ENCODE measurements at places on chromosomes 7 and 10. TPM values are rescaled to one million over a fixed set of nuclear protein-coding genes. Genes with fewer than 3 reads are reported as not detected.

The GNAI1 gene
- 26.3 TPM for polyA plus RNA-seq

DNA sequence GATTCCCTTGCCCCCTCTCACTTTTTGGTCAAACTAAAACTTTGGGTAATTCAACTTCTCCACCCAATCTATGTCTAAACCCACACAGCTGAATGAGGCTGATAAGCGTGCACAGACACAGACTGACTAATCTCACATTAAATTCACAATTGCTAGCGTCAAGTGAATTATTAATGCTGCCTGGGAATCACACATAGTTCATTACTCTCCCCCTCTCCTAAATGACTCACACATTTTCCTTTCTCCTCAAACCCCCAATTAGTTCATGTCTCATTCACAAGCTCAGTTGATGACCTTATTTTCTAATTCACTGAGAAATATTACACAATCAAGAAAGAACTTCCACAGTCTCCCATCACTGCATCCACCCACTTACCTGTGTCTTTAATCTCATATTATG is 14.5 kb downstream of the KLF14 start:
- no peak for DNase-seq

The CFAP46 gene
- 1.5 TPM for polyA plus RNA-seq

DNA sequence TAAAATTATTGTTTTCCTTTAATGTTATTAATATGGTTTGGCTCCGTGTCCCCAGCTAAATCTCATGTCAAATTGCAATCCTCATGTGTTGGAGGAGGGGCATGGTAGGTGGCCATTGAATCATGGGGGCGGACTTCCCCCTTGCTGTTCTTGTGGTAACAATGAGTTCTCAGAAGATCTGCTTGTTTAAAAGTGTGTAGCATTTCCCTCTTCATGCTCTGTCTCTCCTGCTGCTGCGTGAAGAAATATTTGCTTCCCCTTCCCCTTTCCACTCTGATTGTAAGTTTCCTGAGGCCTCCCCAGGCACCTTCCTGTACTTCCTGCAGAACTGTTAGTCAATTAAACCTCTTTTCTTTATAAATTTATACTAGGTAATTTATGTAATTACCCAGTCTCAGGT is 27.5 kb downstream of the VIM start:
- DNase-seq: no peak

The TFEC gene
- polyA plus RNA-seq: not detected

- no peak for DNase-seq
These were observed 12.4 kb upstream of the GPR158 start for GRCh38 chr10:25162391-25162790.

DNA sequence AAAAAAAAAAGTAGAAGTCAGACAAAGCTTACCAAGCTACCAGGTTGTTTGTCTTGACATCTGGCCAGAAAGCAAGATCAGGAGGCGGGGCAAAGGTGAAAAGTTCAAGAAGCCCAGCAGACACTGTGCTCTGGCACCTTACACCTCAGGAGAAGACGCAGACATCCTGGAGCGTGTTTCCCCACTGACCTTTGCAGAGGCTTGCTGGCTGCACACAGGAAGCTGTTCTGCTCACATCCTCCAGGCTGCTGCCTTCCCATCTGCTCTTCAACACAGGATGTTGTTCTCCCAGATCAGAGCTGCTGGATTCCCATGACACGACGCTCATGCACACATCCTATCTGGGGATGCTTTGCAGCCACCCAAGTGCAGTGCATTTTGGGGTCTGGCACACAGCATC is 174.4 kb upstream of the KIAA1217 start:
- DNase-seq: no peak

The HMX2 gene
- polyA plus RNA-seq: not detected

- no peak for DNase-seq
These were observed 83.1 kb upstream of the SORCS3 start for GRCh38 chr10:104557966-104558365.

The GIMAP6 gene
- not detected for polyA plus RNA-seq

DNA sequence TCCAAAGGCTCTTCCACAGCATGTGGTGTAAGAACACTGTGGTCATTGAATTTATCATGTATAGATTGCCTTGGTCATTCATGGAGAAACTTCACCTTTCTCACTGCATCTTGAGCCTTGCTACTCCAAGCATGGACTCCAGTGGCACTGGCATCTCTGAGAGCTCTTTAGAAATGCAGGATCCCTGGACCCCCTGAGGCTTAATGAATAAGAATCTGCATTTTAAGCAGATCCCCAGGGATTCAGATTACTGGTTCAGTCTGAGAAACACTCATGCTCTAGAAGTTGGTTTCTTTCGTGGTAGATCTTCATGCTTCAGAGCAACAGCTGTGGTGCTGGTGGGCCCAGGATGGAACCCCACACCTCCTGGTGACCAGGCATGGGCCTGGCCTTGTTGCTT is 63.2 kb downstream of the CFAP58 start:
- no peak for DNase-seq

The HIF1AN gene
- 10.5 TPM for polyA plus RNA-seq

DNA sequence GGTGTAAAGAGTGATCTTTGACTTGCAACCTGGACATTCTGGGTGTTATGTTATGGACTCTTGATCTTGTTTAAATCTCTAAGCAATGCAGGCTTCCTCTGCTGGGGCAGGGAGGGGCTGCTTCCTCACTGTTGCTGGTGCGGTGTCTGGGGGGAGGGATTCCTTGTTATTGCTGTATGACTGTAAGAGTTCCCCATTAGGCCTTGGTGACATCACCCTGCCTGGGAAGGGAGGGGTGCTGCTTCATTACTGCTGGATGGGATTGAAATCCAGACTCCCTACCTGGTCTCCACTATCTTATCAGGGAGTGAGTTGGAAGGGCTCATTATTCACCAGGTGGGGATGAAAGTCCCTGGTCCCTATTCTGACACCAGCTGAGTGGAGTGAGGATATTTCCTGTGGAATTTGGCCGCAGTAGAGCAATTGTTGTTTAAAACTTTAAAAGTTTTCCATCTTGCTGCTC is 8.8 kb downstream of the OGDH start:
- no peak for DNase-seq

DNA sequence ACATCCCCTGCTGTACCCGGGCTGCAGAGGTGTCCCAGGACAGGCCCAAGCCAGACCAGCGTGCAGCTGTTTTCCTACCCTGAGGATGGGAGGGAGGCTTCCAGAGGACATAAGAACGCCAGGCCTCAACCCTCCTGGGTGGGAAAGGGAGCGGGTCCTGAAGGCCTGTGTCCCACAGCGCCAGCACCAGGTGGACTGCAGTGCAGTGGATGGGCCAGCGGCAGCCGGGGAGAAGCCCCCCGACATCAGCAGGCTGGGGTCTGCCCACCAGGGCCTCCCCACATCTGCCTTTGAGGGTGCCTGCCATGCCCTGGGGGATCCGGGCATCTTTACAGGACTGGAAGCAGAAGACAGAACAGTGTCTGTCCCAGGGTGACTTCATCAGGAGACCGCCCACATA is 22.8 kb upstream of the ZNF716 start:
- no peak for DNase-seq

The SPDYE11 gene
- not detected for polyA plus RNA-seq

DNA sequence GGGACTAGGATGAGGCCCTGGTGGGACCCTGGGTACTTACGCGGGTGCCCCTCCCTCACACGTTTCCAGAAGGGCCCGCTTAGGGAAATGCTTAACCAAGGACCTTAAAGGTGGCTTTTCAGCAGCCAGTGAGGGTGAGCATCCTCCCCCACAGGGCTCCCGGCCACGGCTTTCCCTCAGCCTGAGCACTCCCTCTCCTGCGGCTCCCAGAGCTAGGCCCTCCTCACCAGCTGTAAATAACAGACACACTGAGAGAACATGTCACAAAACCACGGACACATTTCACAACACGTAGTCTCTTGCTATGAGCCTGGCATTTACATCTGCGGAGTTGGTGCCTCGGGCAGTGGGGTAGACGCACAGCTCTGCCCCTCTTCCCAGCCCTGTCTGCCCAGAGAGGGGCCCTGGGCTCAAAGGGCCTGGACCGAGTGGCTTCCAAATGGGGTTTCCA is 25.2 kb downstream of the GRID1 start:
- no peak for DNase-seq

The CPN1 gene
- not detected for polyA plus RNA-seq

The DKK1 gene
- 421 TPM for polyA plus RNA-seq

DNA sequence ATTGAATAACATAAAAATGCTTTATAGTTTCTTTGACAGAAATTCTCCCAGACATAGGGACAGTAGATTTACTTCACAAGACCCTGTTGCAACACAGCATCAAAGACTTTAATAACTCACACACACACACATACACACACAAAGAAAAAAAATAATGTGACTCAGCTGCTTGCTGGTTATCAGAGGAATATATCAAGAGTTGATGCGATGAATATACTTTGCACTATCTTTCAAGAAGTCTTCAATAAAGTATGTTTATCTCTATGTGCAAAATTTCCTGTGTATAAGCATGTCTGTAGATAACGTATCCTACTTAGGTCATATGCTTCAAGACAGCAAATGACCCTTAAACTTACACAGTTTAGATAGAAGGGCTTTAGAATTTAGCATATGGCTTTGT is 243.1 kb downstream of the ARL4A start:
- no peak for DNase-seq

- no peak for DNase-seq
These were observed 449.6 kb downstream of the SORCS1 start for GRCh38 chr10:106714734-106715555.

- peak; percentile 52 for DNase-seq
These were observed 712.7 kb upstream of the IGFBP3 start for GRCh38 chr7:46633630-46634240.

- DNase-seq: no peak
These were observed 2.8 kb upstream of the REPIN1 start for GRCh38 chr7:150365673-150366398.

- DNase-seq: no peak
These were observed 4.6 kb upstream of the ADCYAP1R1 start for GRCh38 chr7:31047313-31048146.

The HMX3 gene
- polyA plus RNA-seq: not detected

- DNase-seq: no peak
These were observed 49.5 kb downstream of the C1GALT1 start for GRCh38 chr7:7231865-7232264.

GRCh38 chr10:60340973-60341372 is 48.7 kb downstream of the ANK3 start:
- no peak for DNase-seq

DNA sequence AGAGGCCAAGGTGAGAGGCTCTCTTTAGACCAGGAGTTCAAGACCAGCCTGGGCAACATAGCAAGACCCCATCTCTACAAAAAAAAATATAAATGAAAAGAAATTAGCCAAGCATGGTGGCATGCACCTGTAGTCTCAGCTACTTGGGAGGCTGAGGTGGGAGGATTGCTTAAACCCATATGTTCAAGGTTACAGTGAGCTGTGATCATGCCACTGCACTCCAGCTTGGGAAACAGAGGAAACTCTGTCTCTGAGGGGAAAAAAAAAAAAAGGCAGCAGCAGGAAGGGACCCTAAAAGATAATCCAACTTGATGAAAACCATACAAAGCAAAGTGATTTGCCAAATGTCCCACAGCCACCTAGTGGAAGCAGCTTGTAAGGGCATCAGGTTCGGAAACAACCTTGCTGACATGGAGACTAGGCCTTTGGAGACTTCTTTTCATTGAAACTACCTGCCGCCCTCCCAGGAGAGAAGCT is 15.6 kb upstream of the PBLD start:
- peak; percentile 34 for DNase-seq

GRCh38 chr10:86595496-86595895 is 58.9 kb upstream of the OPN4 start:
- DNase-seq: no peak

The BTAF1 gene
- polyA plus RNA-seq: 3.1 TPM

DNA sequence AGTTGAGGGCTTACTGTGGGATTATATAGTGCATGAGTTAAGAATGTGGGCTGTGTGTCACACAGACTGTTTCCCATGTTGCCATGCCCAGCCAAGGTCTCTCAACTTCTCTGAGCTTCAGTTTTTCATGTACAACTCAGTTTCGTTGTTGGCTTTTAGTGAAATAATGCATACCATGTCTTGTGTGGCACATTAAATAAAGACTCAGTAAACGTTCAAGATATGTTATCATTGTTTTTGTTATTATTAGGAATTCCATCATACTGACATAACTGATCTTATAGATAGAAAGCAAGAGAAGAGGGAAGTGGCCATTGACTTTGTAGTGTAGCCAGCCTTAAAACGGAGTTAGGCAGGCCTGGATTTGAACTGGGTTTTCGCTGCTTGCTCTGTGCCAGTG is 2.9 kb downstream of the CDK14 start:
- DNase-seq: no peak

GRCh38 chr7:26309089-26309488 is 17.4 kb downstream of the SNX10 start:
- DNase-seq: no peak

GRCh38 chr10:62691336-62691735 is 113.2 kb upstream of the ADO start:
- no peak for DNase-seq

The SLC39A12 gene
- not detected for polyA plus RNA-seq

GRCh38 chr10:104937567-104937966 is 296.5 kb downstream of the SORCS3 start:
- peak; percentile 23 for DNase-seq

- DNase-seq: no peak
These were observed 83.1 kb upstream of the SEMA3A start for GRCh38 chr7:84277628-84278224.

The SYT15 gene
- 0.13 TPM for polyA plus RNA-seq

The TMEM176B gene
- polyA plus RNA-seq: not detected

- DNase-seq: no peak
These were observed 483.0 kb downstream of the PLXDC2 start for GRCh38 chr10:20299034-20299736.

- no peak for DNase-seq
These were observed 201.8 kb downstream of the GLRX3 start for GRCh38 chr10:130337696-130338635.

GRCh38 chr7:1025743-1026581 is 18.4 kb upstream of the GPR146 start:
- no peak for DNase-seq

GRCh38 chr10:102782673-102783551 is 39.2 kb downstream of the WBP1L start:
- DNase-seq: no peak

The PLEKHS1 gene
- not detected for polyA plus RNA-seq

The HOGA1 gene
- polyA plus RNA-seq: 0.38 TPM

DNA sequence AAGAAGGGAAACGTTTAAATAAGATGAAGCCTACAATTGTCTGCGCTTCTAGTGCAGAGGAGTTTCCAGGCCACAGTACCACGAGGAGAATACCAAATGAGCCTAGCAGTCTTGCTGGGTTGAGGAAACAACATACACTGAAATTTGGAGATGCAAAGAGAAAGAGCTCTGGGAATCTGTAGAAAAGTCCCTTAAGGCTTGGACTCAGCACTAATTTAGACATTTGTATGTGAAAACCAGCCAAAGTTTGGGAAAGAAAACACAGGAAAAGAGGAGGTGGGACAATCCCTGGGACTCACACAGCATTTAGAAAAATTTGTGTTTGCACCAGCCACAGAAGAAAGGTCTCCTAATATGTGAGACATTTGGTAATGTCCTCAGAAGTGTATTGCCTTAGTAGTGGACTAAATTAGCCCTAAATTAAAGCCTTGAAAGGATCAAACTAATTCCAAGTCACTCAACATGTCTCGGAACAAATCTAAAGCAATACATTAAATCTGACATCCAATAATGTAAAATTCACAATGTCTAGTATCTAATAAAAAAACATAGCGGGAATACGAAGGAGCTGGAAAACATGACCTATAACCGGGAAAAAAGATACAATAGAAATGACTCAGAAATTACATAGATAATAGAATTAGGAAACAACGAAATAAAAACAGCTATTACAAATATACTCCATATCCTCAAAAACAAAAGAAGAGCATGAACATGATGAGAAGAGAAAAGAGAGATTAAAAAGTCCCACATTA is 187.1 kb upstream of the NAMPT start:
- DNase-seq: no peak
